ENCODE measurements at places on chromosomes 7 and 10.

DNA sequence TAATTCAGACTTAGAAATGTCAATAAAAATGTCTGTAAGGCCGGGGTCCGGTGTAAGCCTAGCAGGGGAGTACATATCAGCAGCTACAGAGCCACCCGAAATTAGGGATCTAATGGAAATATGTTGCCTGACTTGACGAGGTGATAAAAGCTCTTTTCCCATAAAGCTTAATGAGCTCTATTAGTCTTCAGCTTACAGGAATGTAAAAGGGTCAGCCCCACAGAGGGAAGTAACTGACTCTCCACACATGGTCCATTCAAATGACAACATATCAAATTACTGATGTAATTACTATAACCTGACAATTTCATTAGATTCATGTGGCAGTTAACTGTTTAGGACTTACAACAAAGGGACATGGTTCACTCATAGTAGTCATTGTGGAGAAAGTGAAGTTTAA, 62.3 kb downstream of the ATE1 start:
- peak; percentile 73 for DNase-seq

DNA sequence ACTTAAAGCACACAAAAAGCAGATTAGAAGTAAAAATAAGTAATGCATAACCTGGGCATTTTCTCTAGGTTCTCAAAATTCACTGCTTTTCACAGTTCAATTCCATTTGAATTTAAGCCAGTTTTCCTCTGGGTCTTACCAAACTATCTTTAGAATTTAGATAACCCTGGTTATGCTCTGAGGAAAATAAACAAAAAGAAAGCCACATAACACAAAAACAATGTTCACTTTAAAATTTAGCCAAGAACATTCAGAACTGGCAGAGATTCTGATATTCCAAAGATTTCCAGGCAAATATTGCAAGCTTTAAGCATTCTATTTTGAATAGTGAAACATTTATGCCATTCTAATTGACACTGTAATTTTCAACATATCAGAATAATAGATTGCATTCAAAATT, 50.7 kb upstream of the PRKG1 start:
- no peak for DNase-seq

DNA sequence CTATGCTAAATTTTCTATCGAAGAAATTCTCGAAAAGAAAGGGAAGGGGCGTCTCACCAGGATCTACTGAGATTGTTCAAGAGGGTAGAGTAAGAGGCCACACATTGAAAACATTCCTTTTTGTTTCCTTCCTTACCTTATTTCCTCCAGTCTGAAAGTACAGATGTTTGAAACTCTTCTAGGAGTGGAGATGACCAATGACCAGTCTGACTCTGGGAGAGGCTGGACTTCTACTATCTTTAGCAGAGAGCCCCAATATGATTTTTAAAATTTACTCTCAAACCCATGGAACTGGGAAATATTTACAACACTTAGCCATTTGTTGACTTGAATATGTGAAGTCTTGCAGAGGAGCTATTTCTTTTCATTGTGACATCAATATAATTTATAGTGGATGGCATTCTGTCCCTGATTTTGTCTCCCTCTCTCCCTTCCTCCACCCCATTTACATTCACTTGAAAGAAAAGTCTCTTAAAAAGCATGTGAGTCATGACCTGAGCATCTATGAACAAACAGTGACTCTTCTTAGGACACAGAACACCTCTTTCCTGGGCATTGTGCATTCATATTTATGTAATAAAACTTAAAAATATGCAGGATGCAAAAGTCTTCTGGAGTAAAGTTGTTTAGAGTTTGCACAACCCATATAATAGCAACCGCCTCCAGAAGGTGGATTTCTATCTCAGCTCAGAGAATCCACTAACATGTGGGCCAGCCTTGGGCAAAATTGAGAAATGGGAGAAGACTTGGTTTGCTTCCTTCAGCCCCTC, 31.2 kb upstream of the BMPER start:
- DNase-seq = no peak

DNA sequence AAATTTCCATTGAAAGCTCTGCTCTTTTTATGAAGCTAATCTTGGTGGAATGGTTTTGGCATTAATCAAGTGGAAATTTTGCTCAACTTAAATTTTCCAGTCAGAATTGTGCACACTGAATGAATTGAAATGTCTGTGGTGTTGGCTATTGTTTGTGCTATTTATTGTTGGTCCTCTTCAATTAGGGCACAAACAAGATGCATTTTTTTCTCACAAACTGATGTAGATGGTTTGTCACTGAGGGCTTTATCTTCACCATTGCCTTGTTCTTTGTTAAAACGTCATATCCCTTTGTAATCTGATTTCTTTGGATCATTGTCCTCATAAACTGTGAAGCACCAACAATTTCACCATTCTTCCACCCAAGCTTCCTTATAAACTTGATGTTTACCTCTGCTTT, 152.1 kb upstream of the RHOBTB1 start:
- no peak for DNase-seq

DNA sequence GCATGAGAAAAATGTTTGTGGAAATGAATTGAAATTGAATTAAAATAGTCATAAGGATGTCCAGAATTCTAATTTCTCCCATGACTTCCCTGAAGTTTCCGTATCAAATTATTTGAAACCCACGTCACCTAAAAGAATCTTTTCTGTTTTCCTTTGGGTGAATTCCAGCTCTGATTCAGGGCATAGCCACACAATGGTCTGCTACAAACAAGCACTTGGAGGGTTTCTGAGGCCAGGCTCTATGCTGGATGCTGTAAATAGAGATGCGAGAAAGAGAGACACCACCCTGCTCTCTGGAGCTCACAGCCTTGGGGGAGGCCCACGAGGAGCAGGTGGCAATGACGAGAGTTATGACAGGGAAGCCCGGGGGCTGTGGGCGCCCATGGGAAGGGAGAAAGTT, 33.6 kb downstream of the GHRHR start:
- DNase-seq = no peak

- no peak for DNase-seq
Observed at GRCh38 chr10:119932631-119933030, 40.1 kb downstream of the SEC23IP start.

- DNase-seq = no peak
Observed at GRCh38 chr10:47423476-47423875, 39.4 kb upstream of the ZNF488 start.

GRCh38 chr10:32349968-32350738, 3.2 kb upstream of the EPC1 start:
- DNase-seq = no peak

DNA sequence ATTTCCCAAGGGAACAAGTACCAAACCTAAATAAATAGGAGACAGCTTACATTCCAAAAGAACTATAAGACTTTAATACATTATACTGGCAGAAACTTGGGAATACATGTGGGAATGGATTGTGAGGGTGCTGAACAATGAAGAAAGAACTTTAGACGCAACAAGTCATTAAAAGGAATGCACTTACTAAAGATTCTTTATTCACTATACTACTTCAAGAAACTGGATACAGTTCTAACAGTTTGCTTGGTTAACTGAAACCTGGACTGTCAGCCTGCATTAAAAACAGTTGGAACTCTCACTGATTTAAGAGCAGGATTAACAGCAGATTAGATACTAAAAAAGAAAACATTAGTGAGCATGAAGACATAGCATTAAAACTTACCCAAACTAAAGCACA, 12.0 kb downstream of the CACUL1 start:
- DNase-seq = no peak

DNA sequence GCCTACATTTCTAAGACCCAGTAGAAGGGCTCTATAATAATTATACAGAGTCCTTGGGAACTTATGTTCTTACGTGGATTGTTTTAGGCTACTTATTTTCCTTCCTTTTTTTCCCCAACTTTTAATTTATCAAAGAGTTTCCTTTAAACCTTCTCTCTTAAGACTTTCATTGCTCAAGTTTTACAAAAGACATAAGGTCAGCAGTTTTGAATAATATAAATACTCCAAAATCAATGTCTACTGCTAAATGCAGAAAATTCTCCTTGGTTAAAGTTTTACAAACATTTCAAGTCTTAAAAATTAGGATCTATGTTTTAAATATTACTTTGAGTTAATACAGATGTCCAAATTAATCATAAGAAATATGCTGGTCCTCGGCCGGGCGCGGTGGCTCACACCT, 97.0 kb downstream of the LARP4B start:
- DNase-seq = no peak

- no peak for DNase-seq
Observed at GRCh38 chr7:20197837-20198236, 19.3 kb downstream of the MACC1 start.

DNA sequence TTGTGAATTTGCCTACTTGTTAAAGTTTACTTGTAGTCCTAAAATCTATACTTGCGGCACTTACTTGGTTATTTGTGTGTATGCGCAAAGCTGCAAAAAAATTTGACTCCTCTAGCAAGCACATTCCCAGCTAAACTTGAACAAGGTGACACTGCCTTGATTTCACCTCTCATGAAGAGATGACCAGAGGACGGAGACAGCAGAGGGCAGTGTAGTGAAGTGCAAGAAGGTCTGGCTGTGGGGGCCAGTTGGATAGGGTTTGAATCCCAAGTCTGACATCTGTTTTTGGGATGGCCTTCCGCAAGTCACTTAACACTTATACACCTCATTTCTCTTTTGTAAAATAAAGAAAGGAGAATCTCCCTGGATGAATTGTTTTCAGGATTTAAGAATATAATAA, 15.7 kb downstream of the SLK start:
- DNase-seq = peak; percentile 10

- no peak for DNase-seq
Observed at GRCh38 chr7:74302745-74303221, 13.6 kb downstream of the CLIP2 start.

- DNase-seq = no peak
Observed at GRCh38 chr7:40301486-40302068, 166.8 kb downstream of the SUGCT start.

GRCh38 chr7:34124765-34125164, 219.4 kb downstream of the BMPER start:
- DNase-seq = no peak

DNA sequence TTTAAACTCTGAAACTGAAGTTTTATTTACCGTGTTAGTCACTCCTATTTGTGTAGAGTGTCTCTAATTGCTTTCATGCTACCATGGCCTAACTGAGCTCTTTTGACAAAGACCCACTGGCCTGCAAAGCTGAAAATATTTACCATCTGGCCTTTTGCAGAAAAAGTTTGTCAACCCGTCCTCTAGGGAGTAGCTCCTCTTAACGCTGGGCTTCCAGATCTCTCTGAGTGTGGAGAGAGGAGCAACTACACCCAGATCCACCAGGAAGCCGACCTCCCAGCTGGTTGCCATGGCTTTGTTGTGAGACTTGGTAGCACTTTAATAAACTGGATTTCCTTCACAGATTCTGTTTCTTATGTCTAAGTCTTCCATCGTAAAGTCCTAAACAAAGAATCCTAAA, 4.2 kb upstream of the C10orf71 start:
- no peak for DNase-seq

DNA sequence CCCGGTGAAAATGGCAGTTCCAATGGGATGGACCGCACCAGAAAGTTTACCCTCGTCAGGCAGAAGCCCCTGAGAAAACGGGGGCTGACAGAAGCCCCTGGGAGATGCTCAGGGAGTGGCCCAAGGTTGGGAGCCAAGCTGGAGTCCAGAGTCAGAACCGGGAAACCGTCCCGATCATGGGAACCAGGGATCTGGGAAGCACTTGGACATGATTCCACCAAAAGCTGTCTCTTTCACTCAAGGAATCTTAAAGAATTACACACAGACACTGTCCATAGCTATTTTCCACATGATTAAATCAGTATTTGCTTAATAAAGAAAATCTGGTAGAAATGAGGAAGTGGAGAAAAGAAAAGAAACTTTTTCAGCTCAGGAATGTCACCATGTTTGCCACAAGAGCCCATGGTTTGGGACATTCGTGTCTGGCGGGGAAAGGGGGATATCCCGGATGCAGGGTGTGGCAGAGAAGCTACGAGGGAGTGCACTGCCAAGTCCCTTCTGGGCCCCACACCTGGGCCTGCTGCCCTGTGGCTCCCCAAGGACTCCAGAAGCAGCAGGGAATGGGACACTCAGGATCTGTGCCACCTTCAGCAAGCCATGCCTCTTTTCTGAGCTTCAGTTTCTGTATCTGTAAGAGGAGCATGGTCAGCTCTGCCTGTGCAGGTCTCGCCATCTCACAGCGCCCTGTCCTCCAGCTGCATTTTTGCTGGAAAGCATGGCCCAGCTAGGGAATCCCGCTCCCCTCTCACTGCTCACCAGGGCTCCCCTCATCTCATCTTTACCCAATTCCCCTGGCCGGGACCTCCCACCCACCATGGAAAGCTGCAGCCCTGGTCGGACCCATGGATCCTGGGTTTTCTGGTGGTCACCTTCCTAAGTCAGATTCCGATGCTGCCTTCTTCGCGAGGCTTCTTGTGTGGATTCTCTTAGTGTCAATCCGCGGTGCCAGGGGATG, 225.1 kb upstream of the GRB10 start:
- DNase-seq = no peak

GRCh38 chr7:40530292-40530691, 395.5 kb downstream of the SUGCT start:
- DNase-seq = no peak

DNA sequence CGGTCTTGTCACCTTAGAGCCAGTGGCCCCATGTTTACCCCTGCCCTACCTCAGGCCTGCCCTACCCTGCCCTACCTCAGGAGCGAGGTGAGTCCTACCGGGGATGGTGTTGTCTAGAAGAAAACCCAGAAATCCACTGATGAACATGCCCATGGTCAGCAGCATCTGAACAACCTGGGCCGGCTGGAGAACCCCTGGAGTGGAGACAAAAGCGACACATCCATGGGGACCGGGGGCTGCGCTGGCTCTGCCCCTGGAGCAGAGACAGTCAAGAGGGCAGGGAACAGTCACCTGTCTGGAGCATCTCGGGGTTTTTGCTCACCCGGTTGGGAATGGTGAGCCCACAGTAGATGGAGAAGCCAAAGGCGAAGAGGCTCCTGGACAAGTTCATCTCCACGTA, 36.3 kb downstream of the STRA8 start:
- no peak for DNase-seq

DNA sequence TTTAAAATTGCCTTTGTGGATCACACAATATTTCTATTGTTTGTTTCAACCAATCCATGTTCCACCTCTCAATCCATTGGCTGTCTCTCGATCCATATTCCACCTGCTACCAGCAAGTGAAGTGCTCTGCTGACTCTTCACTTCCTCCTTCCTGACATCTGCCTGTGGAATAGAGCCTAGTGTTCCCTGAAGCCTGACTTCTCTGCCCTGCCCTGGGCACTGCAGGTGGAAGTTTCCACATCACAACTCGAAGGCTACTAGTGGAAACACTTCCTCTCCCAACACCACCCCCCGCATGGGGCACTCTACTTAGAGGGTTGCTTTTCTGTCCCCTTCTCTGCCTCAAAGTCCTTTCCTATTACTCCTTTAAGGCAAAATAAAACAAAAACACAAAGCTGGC, 563.8 kb upstream of the IGFBP3 start:
- DNase-seq = no peak

DNA sequence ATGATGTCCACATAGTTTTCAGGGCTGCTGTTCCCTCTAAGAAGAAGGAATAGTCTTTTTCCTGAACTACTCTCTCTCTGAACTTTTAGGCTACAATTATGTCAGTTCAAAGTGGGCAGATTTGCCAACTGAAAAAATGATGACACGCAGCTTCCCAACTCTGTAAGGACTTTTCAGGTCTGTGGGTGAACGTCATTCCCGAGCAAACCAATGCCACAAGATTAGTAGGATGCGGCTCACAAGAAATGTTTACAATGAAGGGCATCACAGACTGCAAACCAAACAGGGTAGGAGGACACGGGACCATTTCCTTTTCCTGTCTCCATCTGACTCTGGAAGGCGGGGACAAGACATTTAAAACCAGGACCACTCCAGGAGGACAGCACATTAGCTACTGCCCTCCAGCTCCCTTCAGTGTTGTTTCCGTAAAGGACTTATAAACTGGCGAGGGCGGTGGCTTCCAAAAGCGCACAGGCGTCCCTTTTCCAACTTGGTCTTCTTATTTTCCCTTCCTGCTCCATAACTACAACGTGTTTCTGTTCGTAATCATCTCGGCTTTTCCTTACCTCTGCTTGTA, 539 bp upstream of the MKLN1 start:
- DNase-seq = peak; percentile 61

All from NCI-H1105 treated with DMSO at 0.1 percent for 48 hours (cell line).